ENCODE measurements at places on chromosomes 11 and 22. TPM values are rescaled to one million over a fixed set of nuclear protein-coding genes. Genes with fewer than 3 reads are reported as not detected.

CPSF7 gene
- 47.7 TPM for total RNA-seq

SLC15A3 gene
- total RNA-seq = 14.8 TPM

CCDC157 gene
- 13.0 TPM for total RNA-seq

LDHAL6A gene
- total RNA-seq = not detected

SELENOO gene
- total RNA-seq = 17.5 TPM

EFEMP2 gene
- 65.5 TPM for total RNA-seq

SYT12 gene
- total RNA-seq = 0.27 TPM

NXPE4 gene
- not detected for total RNA-seq

SHANK3 gene
- total RNA-seq = 10.6 TPM

SAA1 gene
- total RNA-seq = not detected

SCGB1A1 gene
- total RNA-seq = not detected

FOXRED2 gene
- 29.1 TPM for total RNA-seq

GRAMD4 gene
- total RNA-seq = 26.8 TPM

FGF3 gene
- not detected for total RNA-seq

MIOX gene
- not detected for total RNA-seq

IGSF9B gene
- total RNA-seq = 86.7 TPM

Data from camera-type eye (tissue), 1 donor.